GM20000 (cell line): ENCODE measurements at places on chromosomes 12 and 14.

- DNase-seq: peak; percentile 36
These were observed 334.0 kb downstream of the BTG1 start for GRCh38 chr12:91811481-91812287.

GRCh38 chr14:87000081-87000480 lies 992.9 kb downstream of the GALC start:
- no peak for DNase-seq

GRCh38 chr12:106226884-106227640 lies 20.8 kb downstream of the CKAP4 start:
- peak; percentile 82 for DNase-seq

GRCh38 chr12:101619858-101620761 lies 25.3 kb downstream of the MYBPC1 start:
- no peak for DNase-seq

DNA sequence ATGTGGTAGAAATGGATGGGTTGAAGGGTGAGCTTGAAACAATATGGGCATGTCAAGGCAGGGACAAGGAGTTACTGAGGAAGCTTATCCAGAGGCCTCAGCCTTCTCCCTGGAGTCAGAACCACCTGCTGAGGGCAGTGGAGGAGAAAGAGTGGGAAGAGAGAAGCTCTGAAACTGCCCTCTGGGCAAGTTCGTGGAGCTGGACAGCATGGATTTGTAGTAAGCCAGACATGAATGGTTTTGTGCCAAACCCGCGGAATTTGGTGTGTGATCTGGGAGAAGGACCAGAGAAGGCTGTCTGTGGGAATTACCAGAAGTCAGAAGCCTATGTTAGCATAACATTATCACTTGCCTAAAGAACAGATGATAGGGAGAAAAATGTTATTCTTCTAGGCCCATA lies 164.8 kb downstream of the SLC41A2 start:
- no peak for DNase-seq

DNA sequence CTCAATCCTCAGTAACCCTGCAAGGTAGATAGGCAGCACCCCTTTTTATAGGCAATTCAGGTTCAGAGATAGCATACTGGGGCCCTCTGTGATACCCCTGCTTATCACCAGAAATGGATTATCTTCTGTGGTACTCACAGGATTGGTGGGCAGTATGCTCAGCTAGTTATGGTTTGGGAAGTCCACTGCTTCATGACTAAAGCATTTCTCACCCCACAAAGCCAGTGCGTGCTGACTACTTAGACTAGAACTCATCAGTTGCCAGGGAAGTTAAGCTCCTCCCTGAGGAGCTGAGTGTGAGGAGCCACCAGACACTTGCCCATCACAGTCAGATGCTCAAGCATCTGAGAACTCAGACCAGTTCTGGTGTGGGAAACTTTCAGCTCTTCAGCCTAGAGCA lies 76.3 kb downstream of the SCAF11 start:
- DNase-seq: peak; percentile 30

GRCh38 chr12:47846294-47846996 lies 26.7 kb upstream of the HDAC7 start:
- DNase-seq: no peak

DNA sequence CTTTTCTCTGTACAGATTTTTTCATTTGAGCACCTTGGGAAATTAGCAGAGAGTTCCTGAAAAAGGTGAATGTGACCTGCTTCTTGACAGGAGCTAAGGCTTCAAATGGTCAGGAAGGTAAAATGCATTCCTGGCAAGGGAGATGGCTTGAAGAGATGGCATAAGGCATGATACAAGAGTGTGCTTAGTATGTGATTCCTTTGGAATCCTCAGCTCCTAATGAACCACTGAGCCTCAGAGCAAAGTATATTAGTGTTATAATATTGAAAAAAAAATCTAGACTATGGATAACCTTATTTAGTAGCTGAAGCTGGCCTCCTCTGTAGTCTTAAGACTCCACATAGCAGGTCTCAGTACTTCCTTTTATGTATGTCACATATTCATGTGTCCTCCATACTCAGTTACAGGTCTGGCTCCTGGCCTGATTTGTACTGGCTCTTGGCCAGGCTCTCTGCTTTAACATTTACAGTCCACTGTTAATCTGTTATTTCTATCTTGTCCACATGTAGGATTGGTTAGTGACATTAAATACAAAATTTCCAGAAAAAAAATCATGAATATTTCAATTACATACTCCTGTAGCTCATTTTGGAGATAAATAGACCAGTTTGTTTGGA lies 17.9 kb downstream of the TOGARAM1 start:
- DNase-seq: no peak

- no peak for DNase-seq
These were observed 131.1 kb downstream of the PRKCH start for GRCh38 chr14:61452452-61452851.

DNA sequence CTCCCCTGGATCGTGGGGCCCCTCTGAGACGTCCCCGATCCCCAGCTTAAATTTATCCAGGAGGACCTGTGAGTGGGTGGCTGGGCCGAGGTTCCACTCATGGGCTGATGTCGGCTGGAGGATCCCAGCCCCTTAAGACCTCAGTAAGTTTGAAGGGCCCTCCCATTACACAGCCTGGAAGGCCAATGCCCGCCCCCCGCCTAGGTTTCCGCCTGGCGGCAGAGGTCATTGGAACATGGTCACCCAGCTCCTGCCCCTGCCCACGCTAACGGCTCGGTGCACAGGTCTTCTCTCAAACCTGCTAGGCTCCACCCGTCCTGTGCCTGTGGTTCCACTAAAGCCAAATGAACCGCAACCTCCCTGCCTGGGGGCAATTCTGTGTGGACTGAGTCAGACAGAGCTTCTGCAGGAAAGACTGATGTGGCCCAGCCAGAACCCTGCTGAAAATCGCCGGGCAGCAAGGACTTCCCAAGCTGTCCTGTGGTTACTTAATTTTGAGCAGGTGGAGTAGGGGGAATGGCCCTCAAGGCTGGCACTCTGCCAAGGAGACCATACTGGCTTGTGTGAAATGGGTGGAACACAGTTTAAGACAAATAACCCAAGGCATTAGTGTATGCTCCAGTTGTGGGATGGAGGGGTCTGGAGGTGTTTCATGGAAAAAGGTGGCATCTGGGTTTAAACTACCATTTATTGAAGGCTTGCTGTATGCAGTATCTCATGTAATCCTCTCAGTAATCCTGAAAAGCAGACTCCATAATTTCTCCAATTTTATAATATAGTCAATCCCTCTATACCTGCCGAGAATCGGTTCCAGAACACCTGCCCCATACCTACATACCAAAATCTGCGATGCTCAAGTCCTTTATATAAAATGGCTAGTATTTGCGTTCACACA lies 903 bp upstream of the NT5DC3 start:
- DNase-seq: peak; percentile 61

- no peak for DNase-seq
These were observed 49.2 kb upstream of the PPP1R12A start for GRCh38 chr12:79983986-79984620.

DNA sequence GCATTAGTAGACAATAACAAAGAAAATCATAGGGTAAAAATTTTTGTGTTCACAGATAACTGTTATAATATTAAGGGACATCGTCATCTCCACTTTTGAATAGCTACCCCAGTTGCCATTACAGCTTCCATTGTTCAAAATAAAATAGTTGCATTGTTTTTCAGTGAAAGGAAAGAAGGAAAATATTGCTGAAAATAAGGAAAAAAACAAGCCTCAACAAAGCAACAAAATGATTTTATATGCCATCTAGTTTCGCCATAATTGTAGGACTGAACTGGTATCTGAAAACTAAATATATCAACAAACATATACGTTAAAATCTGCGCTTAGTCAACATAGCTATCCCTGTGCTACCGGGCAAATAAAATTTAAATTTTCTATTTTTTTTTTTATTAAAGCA lies 3.3 kb downstream of the CDK17 start:
- no peak for DNase-seq

- no peak for DNase-seq
These were observed 135.6 kb downstream of the PIWIL1 start for GRCh38 chr12:130473266-130473665.

DNA sequence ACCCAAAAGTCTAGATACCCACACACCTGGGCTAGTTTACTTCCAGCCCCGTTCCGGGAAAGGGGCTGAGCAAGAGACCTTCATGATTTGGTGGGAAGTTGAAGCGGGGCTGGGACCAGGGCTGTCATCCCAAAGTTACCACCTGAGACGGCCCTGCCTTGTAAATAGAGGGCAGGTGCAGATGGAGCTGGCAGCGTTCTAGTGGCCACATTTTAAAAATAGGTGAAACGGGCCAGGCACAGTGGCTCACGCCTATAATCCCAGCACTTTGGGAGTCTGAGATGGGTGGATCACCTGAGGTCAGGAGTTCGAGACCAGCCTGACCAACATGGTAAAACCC lies 43.4 kb downstream of the NFKBIA start:
- no peak for DNase-seq

GRCh38 chr12:52643233-52644077 lies 8.6 kb downstream of the KRT2 start:
- DNase-seq: no peak

DNA sequence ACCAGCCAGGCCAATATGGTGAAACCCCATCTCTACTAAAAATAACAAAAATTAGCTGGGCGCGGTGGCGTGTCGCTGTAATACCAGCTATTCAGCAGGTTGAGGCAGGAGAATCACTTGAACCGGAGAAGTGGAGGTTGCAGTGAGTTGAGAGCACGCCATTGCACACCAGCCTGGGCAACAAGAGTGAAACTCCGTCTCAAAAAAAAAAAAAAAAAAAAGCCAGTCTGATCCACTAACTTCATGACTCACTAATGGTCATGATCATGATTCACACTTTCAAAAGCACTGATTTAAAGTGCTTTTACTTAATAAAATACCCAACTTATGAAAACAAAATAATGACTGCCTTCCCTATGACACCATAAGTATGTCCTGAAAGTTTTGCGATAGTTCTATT lies 38.4 kb upstream of the CPM start:
- no peak for DNase-seq

GRCh38 chr12:124490584-124491305 lies 76.7 kb downstream of the NCOR2 start:
- DNase-seq: no peak

GRCh38 chr12:116338064-116338846 lies 60.8 kb upstream of the MED13L start:
- no peak for DNase-seq

DNA sequence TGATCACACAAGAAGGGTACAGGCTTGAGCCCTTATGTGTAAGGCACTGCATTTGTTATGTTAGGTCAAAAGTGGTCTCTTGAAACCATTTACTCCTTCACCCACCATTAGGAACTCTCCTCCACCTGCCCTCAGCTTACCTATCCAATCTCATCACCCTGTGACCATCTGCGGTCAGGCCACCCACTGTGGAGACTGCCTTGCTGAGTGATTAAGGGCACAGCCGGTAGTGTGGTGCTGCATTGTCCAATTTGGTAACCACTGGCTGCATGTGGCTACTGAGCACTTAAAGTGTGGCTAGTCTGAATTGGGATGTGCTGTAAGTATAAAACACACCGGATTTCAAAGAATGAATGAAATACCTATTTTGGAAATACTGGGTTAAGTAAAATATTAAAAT lies 177.1 kb upstream of the PARP11 start:
- no peak for DNase-seq

DNA sequence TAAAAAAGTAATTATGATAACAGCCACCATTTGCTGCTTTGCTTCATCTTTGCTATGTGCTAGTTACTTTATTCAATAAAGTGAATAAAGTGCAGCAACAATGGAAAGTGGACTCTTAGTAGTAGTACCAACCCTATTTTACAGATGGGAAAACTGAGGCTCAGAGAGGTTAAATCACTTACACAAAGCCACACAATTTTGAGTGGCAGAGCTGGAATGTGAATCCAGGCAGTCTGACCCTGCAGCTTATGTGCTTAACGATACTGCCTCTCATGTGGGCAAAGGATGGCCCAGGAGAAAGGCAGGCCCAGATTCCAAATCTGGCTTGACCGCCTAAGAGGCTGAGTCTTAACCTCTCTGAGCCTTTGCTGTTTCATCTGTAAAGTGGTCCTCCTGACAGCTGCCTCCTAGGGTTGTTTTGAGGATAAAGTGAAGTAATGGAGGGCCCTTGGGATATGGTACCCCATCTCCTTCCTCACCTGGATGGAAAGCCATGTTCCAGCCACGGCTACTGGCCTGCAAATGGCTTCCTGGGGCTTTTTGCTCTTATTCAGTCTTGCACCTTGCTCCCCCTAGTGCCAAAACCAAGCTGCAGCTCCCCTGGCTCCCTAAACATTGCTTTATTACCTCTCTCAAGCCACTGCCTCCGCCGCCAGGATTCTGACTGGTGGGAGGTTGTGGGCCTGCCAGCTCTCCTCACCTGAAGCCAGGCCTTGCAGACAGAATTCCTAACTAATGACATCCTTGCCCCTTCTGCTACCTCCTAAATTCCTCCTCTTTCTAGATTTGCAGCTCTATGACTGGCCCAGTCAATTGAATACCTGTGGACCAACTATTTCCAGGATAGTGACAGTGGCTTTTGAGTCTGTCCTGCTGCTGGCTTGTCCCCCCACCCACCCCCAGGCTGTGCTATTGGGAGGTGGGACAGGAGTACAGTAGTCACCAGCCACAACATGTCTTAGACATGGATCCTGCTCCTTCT lies 283.3 kb upstream of the PWP1 start:
- DNase-seq: peak; percentile 50

- peak; percentile 86 for DNase-seq
These were observed 92.7 kb downstream of the DIP2B start for GRCh38 chr12:50597200-50598195.

- DNase-seq: no peak
These were observed 17.9 kb upstream of the DCAF5 start for GRCh38 chr14:69170839-69171238.

GRCh38 chr12:87801860-87802720 lies 227.1 kb downstream of the C12orf50 start:
- DNase-seq: no peak

- DNase-seq: no peak
These were observed 81.6 kb downstream of the LMO3 start for GRCh38 chr12:16524378-16524777.

GRCh38 chr14:26867171-26867757 lies 269.4 kb upstream of the NOVA1 start:
- DNase-seq: no peak

DNA sequence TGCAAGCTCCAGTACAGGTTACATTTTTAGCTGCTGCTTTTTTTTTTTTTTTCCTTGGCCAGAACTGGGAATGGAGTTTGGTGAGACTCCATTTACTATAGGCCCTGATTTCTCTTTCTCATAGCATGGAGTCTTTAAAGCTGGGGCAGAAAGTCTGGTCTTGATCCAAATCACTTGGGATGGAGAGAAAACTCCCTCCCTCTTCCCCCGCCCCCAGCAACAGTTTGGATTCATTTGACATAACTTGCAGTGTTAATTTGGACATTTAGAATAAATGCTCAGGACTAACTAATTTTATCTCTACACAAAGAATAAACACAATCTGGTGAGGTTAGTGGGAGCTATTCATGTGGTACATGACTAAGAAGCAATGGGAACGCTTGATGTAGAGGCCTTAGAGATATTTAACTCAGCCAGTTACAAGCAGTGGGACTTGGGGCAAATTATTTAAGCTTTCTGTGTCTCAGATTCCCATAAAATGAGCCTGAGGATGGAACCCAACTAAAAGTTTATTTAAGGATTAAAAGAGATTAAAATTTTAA lies 107.3 kb upstream of the ARHGAP5 start:
- no peak for DNase-seq

- no peak for DNase-seq
These were observed 18.6 kb downstream of the CCER1 start for GRCh38 chr12:90936230-90937005.

- no peak for DNase-seq
These were observed 13.9 kb downstream of the MYL2 start for GRCh38 chr12:110906516-110906915.

GRCh38 chr12:115216301-115216700 lies 532.3 kb upstream of the TBX3 start:
- DNase-seq: no peak

GRCh38 chr12:116719731-116720528 lies 17.9 kb downstream of the SPRING1 start:
- no peak for DNase-seq
